Fibroblast of skin of left biceps (primary cell): ENCODE measurements at places on chromosomes 16 and 17.

DNA sequence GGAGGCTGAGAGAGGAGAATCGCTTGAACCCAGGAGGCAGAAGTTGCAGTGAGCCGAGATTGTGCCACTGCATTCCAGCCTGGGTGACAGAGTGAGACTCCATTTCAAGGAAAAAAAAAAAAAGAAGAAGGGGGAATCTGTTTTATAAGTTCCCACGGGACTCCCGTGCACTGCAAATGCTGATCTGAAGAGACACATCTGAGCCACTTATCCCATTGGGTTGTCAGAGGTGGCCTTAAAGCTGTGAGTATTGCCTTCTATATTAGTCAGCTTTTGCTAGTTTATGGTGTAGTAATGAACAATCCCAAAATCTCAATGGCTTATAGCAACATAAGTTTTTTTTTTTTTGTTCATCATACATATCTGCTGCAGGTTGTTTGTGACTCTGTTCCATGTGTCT lies 82.8 kb downstream of the MRM1 start:
- DNase-seq = no peak

GRCh38 chr17:62565817-62566216 lies 61.7 kb upstream of the MRC2 start:
- peak; percentile 39 for DNase-seq

DNA sequence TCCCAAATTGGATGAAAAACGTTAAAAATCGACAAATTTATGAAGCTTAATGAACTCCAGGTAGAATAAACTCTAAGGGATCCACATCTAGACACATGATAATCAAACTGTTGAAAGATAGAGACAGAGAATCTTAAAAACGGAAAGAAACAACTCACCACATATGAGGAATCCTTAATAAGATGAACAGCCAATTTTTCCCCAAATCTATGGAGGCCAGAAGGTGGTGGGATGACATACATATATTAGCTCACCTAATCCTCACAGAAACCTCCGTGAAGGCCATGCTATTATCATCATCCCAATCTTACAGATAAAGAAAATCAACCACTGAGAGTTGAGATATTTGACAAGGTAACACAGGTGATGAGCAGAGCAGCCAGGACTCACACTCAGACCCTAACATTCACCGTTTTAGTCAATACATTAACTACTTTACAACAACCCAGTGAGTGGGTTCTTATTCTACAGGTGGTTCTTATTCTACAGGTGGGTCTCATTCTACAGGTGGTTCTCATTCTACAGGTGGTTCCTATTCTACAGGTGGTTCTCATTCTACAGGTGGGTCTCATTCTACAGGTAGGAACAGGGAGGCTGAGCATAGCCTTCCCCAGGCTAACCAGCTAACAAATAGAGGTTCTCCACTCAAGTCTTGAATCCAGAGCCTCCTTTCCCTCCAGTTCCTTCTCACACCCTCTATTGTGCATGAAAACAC lies 4.8 kb downstream of the CACNG1 start:
- DNase-seq = no peak

- DNase-seq = no peak
Observed at GRCh38 chr16:31505483-31505882, 2.7 kb downstream of the RUSF1 start.

- DNase-seq = no peak
Observed at GRCh38 chr16:24526701-24527495, 12.5 kb upstream of the RBBP6 start.
